ENCODE measurements at places on chromosomes 7 and 10. TPM values are rescaled to one million over a fixed set of nuclear protein-coding genes. Genes with fewer than 3 reads are reported as not detected.

Gene KCNMA1
- 45.8 TPM for total RNA-seq

Gene HPS1
- 29.0 TPM for total RNA-seq

GRCh38 chr7:131225619-131226513, 101.8 kb upstream of the MKLN1 start:
- DNase-seq: peak; percentile 51

- peak; percentile 99 for DNase-seq
Observed at GRCh38 chr10:114306116-114306973, 67.3 kb downstream of the VWA2 start.

GRCh38 chr10:91761721-91762120, 36.5 kb upstream of the TNKS2 start:
- DNase-seq: no peak

- DNase-seq: no peak
Observed at GRCh38 chr10:116132780-116133399, 140.1 kb downstream of the GFRA1 start.

GRCh38 chr10:87931836-87932230, 68.4 kb downstream of the PTEN start:
- peak; percentile 31 for DNase-seq

- DNase-seq: peak; percentile 100
Observed at GRCh38 chr10:3852147-3852904, 67.3 kb upstream of the KLF6 start.

Measured in astrocyte (in vitro differentiated cells and primary cell).